ENCODE measurements at places on chromosomes 6 and 20.

DNA sequence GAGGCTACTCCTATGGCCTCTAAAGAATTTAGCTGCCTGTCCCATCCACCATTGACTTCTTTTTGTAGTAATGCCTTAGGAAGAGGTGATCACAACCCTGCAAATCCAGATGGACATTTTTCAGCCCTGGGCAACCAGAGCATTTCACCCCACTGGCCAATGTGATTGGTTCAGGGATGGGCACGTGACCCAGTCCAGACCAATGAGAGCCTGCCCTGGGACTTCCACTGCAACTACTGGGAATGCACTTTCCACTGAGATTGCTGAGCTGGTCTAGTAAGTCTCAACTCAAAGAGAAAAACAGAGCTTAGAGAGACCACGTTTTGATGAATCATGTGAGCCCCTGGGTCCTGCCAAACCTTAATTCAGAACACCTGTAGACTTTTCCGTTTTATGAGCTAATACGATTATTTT, 8.9 kb upstream of the UBE2V1 start:
- DNase-seq = no peak

GRCh38 chr6:113723182-113723581, 134.0 kb upstream of the MARCKS start:
- DNase-seq = no peak

DNA sequence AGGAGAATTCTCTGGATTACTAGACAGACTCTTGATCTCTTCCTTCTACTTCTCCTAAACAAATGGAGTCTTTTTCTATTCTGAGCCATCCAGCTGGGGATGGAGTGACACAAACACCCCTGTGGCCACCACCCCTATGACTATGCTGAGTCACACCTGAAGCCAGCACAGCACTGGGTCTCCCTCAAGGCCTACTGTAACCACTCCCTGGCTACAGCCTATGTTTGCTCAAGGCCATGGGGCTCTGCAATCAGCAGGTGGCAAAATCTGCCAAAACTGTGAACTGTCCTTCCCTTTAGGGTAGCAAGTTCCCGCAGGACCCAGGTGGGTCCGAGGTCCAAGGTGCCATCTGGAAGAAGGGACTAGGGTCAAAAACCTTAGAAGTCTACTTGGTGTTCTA, 132.3 kb downstream of the TINAG start:
- no peak for DNase-seq

DNA sequence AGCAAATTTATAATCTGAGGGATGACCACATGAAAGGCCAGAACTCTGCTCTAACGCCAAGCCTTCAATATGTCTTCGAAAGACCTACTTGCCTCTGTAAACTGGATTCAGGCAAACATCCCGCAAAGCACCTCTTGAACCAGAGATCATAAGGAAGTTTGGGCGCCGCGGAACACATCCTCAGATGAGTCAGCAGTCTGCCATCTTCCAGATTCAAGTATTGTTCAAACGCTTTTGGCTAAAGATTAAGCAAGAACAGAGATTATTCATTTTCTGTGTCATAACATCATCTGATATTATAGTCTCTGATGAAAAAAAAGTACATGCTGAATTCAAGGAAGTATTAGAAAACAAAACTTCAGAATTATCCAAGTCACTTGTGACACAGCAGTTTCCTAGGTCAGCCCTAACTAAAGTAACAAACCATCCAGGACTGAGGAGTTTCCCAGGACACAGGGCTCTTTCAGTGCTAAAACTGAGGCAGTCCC, 20.8 kb downstream of the TBC1D7 start:
- no peak for DNase-seq
